SJCRH30 (cell line): ENCODE measurements at places on chromosomes 6 and 20. TPM values are rescaled to one million over a fixed set of nuclear protein-coding genes. Genes with fewer than 3 reads are reported as not detected.

Gene ULBP1
- 0.99 and 1.7 TPM in 2 replicates for total RNA-seq

Gene ENPP1
- 30.4 and 34.0 TPM in 2 replicates for total RNA-seq

Gene ZBTB46
- 4.0 and 5.0 TPM in 2 replicates for total RNA-seq

Gene SRMS
- not detected in 2 replicates for total RNA-seq

GRCh38 chr20:14644306-14645097 lies 307.1 kb upstream of the FLRT3 start:
- H3K27ac ChIP-seq: no peak overlapping the region
- H3K27me3 ChIP-seq: no peaks in the 10 kb centered on the region
- no peak overlapping the region for H3K4me3 ChIP-seq
- no peak for DNase-seq
- H3K4me1 ChIP-seq: peaks cover 7% of the 10 kb centered on the region
- no peaks in the 10 kb centered on the region for H3K36me3 ChIP-seq

GRCh38 chr6:170522565-170523183 lies 30.4 kb downstream of the PSMB1 start:
- H3K4me3 ChIP-seq: no peak overlapping the region
- no peaks in the 10 kb centered on the region for H3K36me3 ChIP-seq
- H3K27ac ChIP-seq: no peak overlapping the region

DNA sequence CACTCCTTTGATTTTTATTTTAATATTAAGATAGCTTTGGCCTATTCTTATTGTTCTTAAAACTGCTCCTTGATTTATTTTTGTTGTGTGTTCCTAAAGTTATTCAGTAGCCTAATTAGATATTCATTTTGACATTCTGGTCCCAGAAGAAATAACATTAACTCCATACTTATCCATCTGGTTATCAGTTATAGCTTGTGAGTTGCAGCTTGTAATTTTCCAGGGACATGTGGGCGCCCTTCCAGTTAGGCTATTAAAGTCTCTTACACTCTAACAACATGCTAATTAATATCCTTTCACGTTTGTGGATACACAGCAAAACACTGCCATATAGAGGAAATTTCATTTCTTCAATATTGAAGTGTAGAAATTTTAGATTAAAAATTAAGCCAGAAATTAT lies 987.5 kb downstream of the HACE1 start:
- no peaks in the 10 kb centered on the region for H3K36me3 ChIP-seq
- H3K27me3 ChIP-seq: no peaks in the 10 kb centered on the region; the same call in 1 of the 2 replicates
- no peak for DNase-seq
- no peak overlapping the region for H3K4me3 ChIP-seq
- H3K4me1 ChIP-seq: no peaks in the 10 kb centered on the region

DNA sequence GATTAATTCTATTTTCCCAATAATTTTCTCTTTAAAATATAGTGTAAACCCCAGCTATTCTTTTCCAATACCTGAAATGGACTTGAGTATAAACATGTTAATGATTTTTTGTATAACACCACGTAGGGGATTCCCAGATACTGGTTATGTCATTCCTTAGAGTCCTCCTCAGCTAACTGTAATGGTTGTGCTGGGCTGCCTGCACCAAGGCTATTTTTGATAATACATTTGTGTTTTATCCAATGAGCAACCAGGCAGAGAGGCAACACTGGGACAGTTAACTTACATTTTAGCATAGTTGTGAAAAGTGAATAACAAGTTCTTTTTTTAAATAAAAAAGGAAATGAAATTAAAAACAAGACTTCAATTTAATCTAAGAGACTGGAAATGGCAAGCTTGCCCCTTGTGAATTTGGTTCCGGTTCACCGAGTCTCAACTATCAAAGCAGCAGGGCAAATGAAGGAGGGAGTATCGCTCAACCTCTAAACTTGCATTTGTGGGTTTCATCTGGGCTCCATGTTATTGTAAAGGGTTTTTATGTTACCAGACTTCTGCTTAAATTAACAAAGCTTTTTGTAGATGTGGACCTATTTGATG lies 18.8 kb upstream of the BACH2 start:
- no peaks in the 10 kb centered on the region for H3K36me3 ChIP-seq
- H3K4me1 ChIP-seq: no peaks in the 10 kb centered on the region
- no peak overlapping the region for H3K27ac ChIP-seq

- no peaks in the 10 kb centered on the region for H3K36me3 ChIP-seq
- H3K27me3 ChIP-seq: no peaks in the 10 kb centered on the region
- no peak for DNase-seq
- no peaks in the 10 kb centered on the region for H3K4me1 ChIP-seq
Measured at GRCh38 chr6:31356216-31356945, 598 bp downstream of the HLA-B start.

GRCh38 chr6:150573041-150573681 lies 26.5 kb upstream of the PLEKHG1 start:
- peaks cover 12% of the 10 kb centered on the region for H3K4me1 ChIP-seq
- no peaks in the 10 kb centered on the region for H3K27me3 ChIP-seq
- peak; percentile 74 for DNase-seq
- H3K27ac ChIP-seq: no peak overlapping the region

DNA sequence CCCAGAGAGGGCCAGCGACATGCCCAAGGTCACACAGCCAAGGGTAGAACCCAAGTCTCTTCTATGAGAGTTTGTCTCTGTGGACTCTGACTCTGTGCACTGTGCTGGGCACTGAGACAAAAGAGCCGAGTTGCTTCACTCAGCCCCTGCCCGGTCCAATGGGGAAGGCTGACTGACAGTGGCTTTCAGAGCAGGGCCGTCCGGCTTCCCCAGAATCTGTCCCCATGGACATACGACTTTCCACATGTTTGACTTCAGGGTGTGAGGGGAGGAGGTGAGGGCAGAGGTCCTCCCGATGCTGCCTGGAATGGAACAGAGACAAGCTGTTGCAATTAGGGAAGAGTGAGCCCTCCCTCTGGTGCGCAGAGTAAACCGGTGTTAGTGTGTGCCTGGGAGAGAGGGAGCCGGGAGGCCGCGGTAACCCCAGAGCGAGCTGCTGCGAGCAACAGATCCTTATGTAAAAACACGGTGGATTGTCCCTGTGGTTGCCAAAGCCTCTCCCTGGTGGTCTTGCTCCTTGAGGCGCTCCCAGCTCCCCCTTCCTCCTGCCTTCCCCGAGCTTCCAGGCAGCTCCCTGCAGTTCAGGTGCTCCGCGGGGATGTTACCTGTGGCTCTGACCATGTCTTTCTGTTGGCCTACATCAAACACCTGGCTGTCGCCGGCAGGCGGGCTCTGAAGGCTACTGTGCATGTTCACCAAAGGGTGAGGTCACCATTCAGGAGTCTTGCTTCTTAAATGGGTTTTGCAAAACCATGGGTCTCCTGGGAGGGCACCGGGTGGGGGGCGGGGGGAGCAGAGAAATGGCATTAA lies 672 bp downstream of the SIRPA start:
- H3K27me3 ChIP-seq: peaks cover 20% of the 10 kb centered on the region
- no peaks in the 10 kb centered on the region for H3K36me3 ChIP-seq
- H3K4me3 ChIP-seq: peak overlapping the region; percentile 57
- H3K27ac ChIP-seq: no peak overlapping the region
- no peaks in the 10 kb centered on the region for H3K4me1 ChIP-seq
